Urinary bladder (tissue), 4 donors: ENCODE measurements at places on chromosomes 16 and 17.

DNA sequence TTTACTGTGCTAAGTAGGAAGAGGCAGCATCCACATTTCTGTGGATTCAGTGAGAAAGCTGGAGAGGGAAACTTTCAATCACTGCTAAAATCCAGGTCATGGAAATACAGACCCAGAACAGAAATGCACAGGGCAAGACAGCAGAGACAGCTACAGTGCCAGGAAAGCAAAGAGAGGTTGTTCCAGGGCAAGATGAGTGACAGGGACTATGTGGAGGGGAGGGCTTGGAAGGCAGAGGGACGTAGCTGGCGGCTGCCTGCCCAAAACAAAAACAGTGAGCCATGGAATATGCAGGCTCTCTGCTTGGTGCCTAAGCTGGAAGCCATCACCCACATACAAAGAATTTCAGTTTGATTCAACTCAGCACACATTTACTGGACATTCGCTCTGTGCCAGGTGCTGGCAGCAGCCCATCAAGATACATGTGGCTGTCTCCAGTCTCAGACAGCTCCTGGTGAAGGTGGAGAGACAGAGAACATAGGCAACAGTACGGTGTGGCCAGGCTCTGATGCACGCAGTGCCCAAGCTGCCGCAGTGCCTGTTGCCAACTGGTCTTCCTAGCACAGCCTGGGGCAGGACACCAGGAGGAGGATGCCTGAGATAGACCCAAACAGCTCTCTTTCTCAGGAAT, 88.7 kb downstream of the AIPL1 start:
- no peak for DNase-seq

GRCh38 chr16:54459509-54460262, 173.1 kb upstream of the IRX3 start:
- DNase-seq = no peak

- DNase-seq = no peak
Observed at GRCh38 chr17:36008998-36009665, 7.8 kb upstream of the CCL15 start.

DNA sequence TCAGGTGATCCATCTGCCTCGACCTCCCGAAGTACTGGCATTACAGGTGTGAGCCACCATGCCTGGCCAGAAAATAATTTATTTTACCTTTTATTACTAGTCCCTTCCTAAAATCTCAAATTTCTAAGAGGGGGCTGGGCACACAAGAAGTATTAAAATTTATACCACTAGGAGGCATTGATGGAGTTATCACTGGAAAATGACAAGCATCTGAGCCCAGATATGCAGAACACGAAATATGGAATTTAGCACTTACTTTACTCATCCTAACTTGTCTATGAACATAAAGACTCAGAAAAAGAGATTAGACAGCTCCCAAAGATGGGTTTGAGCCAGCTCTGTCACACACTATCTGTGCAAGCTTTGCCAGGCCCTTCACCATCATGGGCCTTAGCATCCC, 46.4 kb downstream of the STAT5A start:
- no peak for DNase-seq

- DNase-seq = no peak
Observed at GRCh38 chr16:1914988-1915387, 3.2 kb downstream of the HS3ST6 start.

- DNase-seq = no peak
Observed at GRCh38 chr17:37720989-37721388, 23.9 kb downstream of the HNF1B start.

GRCh38 chr16:78461087-78461486, 361.6 kb downstream of the WWOX start:
- DNase-seq = no peak

DNA sequence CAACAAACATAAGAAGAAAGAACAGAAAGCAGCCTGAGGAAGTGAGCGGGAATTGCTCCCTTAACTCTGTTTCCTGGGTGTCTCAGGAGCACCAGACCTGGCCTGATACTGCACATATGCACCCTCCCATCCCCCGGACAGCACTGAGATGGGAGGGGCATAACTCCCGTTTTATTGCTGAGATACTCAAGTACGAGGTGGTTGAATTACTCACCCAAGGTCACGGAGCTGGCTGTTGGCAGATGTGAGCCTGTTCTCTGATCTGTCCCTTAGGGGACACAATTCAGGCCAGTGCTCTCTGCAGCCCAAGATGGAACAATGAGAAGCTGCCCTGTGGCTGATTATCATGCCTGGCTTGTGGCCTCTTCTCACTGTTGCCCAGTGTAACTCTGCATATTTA, 9.1 kb upstream of the MED9 start:
- no peak for DNase-seq

- no peak for DNase-seq
Observed at GRCh38 chr16:79171931-79172705, 428.4 kb downstream of the MAF start.

GRCh38 chr17:7285679-7286078, 4.2 kb downstream of the SLC2A4 start:
- DNase-seq = no peak

DNA sequence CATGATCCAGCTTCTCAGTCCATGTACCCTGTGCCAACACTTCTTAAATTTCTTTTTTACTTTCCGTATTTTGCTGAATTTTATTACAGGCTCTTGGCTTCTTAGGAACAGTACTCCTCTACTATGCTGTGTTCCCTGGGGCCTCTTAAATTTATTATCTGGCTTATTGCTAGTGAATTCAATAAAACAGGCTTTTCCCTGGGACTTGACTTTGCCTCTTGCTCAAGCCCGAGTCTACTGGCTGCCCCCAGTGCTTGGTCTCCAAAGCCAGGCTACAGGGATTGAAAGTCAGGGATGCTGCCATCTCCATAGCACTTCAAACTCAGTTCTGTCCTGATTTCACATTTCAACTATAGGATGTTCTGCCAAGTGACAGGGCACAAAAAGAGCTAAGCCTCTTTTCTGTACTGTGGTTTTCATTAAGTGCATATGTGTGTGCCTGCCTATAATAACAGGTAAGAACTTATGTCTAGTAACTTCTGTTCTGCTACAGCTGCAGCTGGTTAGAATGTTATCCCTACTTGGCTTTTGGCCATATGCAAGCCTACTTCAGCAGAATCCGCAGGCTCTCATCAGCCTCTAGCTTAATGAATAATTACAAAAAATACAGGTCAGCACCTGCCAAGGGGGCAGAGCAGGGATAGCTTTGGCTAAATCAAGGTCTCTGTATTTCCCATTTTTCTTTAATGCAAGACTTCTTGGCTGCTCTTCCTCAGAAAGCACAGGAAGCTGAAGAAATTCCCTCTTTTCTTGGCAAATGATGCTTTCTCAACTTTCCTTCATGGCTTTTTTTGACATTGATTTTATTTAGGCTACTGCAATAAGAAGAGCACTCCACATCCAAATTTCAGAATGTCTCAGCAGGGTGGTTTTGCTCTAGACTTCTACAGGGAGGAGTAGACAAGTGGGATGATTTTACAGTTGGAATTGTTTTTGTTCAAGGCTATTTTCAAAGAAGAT, 8.2 kb downstream of the FAM20A start:
- peak; percentile 63 for DNase-seq

DNA sequence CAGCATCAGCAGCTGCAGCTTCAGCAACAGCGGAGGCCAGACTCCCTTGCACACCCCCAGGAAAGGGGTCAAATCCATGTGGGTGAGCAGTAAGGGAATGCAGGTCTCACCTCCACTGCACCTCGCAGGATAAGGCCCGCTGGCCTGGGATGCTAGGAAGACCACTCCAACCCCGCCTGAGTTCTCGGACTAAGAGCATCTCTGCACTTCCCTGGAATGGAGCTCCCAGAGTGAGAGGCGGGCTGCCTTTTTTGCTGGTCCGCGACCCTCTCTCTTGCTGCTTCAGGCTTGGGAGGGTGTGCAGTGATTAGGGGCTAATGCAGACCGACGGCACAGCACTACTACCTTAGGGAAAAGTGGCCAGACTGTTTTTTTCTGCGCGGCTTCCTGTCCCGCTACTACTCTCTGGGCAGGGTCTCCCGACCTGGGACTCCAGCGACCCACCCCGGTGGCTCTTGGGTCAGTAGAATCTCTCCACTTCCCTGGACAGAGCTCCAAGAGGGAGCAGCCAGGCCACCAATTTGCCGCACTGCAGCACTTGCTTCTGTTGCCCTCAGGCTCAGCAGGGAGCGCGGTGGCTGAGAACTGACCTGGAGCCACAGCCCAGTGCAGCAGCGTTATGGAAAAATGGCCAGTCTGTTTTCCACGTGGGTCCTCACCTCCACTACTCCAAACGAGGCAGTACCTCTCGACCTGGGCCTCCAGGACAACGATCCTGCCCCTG, 480.4 kb downstream of the CDH8 start:
- DNase-seq = no peak

DNA sequence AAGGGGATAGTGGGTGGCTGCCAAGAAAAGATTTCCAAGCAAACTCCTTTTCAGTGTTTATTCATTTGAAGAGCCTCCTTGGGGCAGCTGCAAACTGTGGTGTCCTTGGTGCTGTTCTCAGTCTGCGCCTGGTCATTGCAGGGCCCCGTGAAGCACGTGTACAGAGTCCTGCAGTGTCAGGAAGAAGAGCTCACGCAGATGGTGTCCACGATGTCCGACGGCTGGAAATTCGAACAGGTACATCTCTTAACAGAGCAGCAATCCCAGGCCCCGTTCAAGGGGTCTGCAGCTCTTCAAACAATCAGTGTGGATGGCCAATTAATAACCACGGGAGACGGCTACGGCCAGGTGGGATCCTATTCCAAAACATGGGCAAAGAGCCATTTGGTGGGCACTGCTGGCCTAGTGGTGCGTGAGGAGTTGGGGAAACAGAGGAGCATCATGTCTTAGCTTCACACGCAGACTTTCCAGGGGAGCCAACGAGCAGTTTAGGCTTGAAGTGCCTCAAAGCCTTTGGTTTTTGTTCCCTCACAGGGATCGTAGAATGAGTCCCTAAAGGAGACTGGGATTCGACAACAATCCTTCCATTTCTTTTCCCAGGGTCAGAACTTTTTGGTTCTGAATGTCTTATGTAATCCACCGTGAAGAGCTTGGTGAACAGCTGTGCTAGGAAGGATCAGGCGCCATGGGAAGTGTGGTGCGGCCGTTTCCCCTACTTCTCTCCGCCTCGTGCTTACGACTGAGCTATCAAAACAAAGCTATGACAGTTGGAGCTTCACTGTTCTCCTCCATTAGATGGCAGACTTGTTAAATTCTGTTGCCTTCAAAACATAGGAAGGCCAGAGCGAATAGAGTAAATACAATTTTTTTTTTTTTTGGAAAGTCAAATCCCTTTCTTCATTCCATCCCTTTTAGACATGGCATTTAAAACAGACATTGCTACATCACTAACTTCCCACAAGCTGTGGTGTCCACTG, 12.6 kb downstream of the KCTD2 start:
- no peak for DNase-seq

DNA sequence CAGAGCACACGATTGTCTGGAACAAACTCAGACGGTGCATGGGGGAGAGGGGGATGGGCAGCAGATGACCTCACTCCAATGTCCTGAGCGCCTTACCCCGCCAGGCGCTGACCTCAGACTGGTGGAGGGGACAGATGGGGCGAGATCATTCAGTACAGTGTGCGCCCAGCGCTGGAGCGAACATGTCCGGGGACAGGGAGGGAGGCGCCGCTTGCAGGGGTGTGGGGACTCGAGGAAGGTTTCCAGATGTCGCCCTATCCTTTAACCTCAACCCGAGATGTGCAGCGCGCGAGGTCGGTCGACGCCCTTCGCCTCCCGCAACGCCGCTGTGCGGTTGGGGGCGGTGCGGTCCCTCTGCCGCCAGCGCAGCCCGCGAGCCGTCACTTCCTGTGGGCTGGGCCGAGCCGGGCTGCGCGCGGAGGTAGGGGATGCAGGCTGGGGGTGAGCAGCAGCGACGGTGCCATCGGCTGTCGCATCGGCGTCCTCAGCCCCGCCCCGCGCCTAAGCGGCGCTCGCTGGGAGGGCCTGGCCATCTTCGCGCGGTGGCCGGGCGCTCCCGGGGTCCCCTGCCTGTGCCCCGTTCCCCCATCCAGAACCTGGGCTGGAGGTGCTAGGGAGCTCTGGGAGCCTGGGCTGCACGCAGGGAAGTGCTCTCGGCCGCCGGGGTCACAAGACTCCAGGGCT, 5.3 kb upstream of the CDR2L start:
- no peak for DNase-seq

DNA sequence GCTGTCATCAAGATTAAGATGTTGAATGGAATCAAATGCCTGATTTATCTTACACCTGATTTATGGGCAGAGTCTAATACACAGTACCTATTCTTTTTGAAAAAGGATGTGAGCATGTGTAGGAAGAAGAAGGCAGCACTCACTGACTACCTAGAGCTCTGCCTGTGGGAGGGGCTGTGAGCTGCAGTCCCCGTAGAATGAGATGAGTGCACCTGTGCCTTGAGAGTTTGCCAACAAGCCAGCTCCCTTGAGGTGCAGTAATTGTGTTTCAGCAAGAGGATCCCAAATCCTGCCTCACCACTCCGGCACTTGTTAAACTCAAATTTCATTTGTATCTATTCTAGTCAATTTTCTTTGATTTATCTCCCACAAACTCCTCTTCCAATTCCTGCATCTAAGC, 46.0 kb downstream of the CDH11 start:
- DNase-seq = no peak

DNA sequence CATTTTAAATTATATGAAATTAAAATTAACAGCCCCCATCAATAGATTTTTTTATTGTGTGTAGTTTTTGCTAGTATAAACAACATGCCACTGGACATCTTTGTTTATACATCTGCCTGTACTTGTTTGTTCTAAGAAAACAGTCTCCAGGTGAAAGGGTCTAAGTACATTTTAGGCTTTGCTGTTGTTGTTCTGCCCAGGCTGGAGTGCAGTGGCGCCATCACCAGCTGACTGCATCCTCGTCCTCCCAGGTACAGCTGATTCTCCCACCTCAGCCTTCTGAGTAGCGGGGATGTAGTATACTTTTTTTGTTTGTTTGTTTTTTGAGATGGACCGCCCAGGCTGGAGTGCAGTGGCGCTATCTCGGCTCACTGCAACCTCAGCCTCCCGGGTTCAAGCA, 25.5 kb downstream of the C17orf58 start:
- no peak for DNase-seq

GRCh38 chr17:19301274-19301951, 61.1 kb downstream of the B9D1 start:
- DNase-seq = no peak

DNA sequence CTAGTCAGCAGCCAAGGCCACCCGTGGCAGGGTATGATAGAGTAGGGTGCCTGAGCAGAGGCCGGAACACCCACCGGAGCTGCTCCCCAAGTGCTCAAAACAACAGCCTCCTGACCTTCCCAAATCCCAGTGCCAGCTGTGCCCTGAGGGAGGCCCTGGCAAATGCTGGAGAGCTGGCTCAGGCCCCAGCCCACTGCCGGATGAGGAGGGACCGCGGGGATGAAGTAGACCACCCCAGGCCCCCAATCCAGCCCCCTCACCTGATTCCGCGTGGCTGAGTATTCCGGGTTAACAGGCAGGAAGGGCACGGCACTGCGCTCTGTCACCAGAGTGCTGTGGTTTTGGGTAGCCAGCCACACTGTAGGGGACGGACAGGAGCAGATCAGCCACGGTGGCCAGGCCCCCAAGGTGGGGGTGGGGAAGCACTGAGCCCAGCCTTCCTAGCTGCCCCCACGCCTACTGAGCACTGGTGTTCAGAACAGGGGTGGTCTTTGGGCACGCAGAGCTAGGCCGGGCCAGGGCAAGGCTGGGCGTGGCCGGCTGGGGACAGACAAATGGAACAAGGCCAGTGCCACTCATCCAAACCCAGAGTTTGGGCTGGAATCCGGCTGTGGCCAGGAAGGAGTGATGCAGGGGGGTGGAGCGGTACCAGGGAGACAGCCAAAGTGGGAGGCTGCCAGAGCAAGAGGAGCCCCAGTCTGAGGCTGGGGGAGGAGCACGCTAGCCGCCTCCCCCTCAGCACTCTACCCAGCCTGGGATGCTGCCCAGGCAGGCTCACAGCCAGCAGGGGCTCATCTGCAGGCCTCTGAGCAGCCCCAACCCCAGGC, 9.1 kb downstream of the TP53I13 start:
- no peak for DNase-seq

GRCh38 chr17:34257299-34257985, 2.4 kb downstream of the CCL2 start:
- no peak for DNase-seq
